ENCODE measurements at places on chromosomes 1 and 21.

GRCh38 chr1:180231936-180232335 is 1.9 kb downstream of the LHX4 start:
- DNase-seq, result no peak

- no peak for DNase-seq
Observed at GRCh38 chr1:100703716-100704115, 15.8 kb upstream of the VCAM1 start.

GRCh38 chr1:66809736-66810326 is 8.8 kb upstream of the INSL5 start:
- no peak for DNase-seq

DNA sequence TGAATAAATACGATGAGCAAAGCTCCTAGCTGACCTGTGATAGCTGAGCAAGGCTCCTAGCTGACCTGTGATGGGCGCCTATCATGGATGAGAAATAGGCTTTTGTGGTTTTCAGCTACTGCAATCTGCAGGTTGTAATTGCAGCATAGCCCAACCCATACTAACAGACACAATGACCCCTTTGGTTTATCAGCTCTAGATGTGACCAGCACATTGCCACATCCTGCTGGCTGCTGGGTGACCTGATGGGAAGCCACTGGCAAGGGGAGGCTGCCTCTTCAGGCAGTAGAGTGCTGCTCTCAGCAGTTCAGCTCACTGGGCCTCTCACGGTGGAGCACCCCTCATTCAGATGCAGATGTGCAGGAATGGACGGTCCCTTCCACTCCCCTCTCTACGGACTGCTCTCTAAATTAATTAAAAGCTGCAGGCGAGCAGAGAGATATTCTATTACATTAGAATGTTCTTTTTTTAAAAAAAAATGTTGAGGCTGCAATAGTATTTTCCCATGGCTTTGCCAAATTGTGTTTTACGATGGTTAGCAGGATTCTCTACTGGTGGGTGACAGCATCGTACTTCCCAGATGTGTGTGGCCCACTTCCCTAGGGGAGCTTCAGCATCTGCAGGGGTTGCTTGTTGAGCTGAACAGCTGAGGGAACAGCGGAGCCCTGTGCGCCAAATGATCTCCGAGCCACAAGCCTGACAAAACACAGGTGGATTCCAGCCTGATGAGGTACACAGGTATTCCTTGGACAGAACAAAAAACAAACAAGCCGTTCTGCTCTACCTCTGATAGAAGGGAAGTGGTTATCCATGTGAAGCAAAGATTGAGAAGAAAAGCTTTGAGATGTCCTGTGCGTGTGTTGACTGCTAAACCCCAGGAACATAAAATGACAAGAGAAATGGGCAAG is 65.0 kb downstream of the SYT6 start:
- DNase-seq, result no peak

- no peak for DNase-seq
Observed at GRCh38 chr1:23964790-23965740, 5.4 kb downstream of the PNRC2 start.

GRCh38 chr1:45922374-45922773 is 119.0 kb downstream of the MAST2 start:
- no peak for DNase-seq

DNA sequence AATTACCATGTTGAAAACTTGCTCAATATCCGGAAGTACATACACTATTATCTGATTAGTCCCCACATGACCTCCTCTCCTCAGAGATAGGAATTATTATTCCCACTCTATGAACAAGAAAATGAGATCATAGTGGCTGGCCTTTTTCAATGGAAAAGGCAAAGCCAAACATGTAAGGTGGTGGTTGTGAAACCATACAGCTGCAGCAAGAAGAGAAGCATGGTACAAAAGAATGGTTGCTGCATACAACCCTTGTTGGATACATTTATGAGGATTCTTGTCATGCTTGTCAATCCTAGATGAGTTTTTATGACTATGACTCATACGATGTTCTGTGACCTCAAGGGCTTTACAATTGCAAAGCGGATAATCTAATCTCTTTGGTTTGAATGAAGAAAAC is 514.7 kb downstream of the PLPP3 start:
- no peak for DNase-seq

GRCh38 chr21:35254765-35255138 is 205.7 kb upstream of the RUNX1 start:
- DNase-seq, result no peak

DNA sequence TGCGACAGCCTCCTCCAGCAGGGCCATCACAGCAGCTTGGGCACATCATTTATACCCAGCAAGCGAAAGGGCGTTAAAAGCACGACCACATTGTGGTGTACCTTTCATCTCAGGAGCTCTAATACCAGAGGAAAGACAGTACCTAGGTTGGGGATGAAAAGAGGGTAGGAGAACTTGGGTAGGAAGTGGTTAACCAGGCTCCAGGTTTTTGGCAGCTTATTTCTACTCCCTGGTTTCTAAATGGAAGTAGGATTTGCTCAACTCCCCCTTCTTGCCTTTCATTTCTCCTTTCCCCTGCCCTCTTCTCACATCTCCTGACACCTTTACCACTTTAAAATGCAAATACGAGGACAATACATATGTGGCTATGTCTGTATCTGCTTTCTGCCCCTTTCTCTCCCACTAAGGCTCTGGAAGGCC is 30.2 kb downstream of the FAM177B start:
- no peak for DNase-seq

- no peak for DNase-seq
Observed at GRCh38 chr21:32826329-32827167, 55.0 kb upstream of the PAXBP1 start.

DNA sequence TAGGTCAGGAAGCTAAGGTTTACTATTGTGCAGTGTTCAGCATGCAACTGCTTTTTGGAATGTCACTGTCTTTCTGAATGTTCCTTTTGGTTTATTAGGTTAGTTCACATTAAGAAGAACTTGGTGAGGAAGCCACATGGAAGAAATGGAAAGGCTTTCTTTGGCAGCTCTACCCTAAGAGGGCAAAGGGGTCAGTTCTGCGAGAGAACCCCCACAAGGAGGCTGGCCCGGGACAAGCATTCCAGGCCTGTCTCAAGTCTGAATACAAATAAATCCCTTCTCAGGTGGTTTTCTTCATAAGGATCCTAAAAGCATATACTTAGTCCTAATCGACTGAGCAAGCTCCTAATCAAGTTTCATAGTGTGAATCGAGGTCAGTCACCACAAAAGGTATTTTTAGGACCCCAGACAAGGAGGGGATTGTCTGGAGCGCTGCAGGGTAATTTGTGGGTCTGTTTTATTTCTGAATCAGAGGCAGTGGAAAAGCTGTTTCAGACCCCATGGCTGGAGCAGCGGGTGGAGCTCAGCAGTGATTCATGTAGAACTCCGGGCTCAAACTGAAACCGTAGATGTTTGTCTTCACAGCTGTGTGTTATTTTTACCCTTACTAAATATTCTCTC is 63.3 kb downstream of the ERG start:
- DNase-seq, result no peak

- no peak for DNase-seq
Observed at GRCh38 chr1:18734461-18735223, 104.0 kb downstream of the PAX7 start.

DNA sequence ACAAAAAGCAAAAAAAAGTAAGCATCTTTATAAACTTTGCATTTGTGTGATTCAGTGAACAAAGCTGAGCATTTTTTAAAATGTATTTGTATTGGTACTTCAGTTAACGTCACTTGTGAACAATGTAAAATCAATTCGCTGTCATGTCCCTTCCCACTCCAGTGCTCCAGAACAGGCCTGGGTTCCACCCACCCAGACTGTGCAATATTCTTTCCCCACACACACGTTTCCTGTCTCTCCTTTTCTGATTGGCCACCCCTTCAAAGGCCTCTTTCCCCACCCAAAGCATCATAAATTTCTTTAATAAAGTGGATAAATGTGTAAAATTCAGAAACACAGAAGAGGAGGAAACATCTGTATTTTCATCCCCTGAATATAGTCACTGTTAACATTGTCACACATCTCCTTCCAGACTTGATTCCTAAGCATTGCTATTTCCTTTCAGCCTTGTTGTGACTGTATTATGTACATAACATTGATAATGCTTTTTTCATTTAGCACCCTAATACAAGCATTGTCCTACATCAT is 12.0 kb downstream of the CLEC20A start:
- no peak for DNase-seq

DNA sequence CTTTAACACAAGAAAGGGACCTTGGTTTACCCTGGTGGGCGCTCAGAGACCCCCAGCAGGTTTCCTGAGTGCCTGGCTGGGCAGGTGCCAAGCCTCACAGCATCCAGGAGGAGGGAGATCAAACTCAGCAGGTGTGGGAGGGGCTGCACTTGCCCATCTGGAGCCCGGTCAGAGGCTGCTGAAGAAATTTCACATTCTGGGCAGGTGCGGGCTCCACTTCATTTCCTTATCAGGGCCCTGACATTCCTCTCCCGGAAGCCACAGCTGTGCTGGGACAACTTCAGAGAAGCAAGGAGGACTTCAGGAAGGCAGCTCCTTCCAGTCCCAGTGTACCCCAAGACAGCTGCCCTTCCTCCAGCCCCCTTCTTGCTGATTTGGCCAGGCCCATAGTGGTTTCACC is 82.9 kb downstream of the ITPKB start:
- no peak for DNase-seq

GRCh38 chr1:210770396-210770984 is 363.5 kb downstream of the KCNH1 start:
- no peak for DNase-seq

- DNase-seq, result no peak
Observed at GRCh38 chr1:75745276-75745675, 20.8 kb downstream of the ACADM start.

Data from NCI-H1436 treated with DMSO at 0.1 percent for 48 hours (cell line).